ENCODE measurements at places on chromosomes 12 and 14. TPM values are rescaled to one million over a fixed set of nuclear protein-coding genes. Genes with fewer than 3 reads are reported as not detected.

Gene TNFRSF1A
- total RNA-seq: 194 TPM

Gene HHIPL1
- 11.6 TPM for total RNA-seq

Gene CLEC4D
- 2.7 TPM for total RNA-seq

Gene RTL1
- not detected for total RNA-seq

Gene IGF1
- total RNA-seq: 267 TPM

Gene NTF3
- total RNA-seq: 17.9 TPM

Gene PPP1R1A
- total RNA-seq: 7.4 TPM

Gene CCDC196
- not detected for total RNA-seq
